Daoy (cell line): ENCODE measurements at places on chromosomes 5 and 9.

DNA sequence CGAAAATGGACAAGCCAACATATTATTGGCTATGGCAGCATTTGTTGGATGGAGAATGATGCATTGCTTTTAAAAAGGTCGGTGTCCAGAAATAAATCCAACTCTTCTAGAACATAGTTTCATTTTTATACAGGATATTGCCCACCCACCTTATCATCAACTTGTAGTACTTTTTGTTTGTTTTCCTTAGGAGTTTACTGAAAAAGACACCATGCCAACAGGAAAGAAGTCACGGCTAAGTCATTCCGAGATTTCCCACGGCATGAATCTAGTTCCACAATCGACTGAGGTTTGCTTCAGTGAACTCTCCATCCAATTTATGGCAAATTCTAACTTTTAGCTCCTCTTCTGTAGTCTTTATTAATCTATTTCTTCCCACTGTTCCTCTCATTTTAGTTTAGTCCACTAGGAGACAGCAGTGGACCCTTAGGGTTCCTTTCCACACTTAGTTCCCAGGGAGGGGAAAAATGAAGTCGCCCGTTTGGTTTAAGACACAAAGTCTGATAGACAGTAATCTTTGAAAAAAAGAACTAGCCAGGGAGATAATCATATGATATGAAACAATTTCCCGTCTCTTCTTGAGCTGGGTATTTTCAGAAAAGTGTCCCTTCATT, 237.5 kb downstream of the AP3B1 start:
- no peak for DNase-seq

DNA sequence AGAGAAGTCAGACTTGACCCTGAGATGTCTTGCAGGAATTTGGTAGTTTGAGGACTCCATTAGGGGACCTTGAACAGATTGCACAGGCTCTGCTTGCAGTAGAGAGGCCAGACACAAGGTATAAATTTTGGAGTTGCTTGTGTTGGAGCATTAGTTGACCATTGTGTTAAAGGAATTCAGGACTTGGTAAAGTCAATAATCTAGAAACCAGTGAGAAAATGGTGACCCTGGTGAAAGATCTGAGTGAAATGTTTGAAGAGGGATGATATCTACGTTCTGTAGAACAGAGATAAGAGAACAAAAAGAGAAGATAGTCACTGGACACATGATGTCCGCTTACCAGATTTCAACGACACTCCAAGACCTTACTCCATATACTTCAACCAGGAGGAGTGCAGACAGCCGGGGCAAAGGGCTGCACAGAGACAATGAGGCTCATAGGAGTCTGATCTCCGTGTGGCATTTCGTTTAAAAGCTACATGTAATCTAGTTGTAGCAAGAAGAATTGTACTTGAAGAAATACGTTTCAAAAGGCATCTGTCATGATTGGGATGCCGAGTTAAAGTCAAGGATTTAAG, 13.2 kb downstream of the DNAJC25 start:
- no peak for DNase-seq

DNA sequence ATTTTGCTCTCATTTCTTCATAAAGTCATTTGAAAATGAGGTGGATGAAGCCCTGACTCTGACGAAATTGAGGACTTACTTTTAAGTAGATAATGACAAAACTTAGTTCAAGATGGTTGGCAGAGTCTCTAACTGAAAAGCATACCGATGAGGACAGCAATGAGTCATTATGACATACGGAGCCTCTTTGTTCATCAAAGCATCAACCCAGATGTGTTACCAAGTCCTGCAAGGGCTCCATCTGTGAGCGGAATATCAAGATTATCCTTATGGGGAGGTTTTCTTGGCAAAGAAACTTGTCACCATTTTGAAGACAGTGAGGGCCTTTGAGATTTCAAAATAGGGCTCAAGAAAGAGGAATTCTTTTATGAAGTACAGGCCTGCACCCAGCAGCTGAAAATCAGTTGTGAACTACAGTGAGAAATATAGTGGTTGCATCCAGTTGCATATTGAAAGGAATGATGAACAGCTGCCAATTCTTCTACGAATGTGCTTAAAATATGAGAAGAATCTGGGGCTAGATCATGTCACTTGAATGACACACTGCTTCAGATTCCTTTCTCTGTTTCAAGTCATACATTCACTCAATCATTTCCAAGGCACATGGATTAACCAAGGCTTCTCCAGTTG, 86.6 kb upstream of the SLC24A2 start:
- DNase-seq = no peak

DNA sequence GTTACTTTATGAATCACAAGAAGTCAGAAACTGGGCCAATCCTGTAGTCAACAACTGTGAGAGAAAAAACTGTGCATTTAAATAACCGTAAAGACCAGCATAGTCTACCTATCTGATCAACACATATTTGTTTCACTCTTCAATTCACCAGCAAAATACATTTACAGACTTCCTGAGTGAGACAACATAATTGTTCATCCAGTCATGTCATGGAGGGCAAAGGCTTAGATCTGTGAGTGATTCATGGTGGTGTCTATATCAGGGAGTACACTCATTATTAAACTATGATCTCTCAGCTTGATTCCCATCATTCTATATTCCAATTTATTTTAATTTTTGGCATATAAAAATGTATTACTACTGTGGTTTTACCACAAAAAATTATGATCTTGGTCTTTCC, 694.6 kb downstream of the DNAH5 start:
- peak; percentile 17 for DNase-seq

DNA sequence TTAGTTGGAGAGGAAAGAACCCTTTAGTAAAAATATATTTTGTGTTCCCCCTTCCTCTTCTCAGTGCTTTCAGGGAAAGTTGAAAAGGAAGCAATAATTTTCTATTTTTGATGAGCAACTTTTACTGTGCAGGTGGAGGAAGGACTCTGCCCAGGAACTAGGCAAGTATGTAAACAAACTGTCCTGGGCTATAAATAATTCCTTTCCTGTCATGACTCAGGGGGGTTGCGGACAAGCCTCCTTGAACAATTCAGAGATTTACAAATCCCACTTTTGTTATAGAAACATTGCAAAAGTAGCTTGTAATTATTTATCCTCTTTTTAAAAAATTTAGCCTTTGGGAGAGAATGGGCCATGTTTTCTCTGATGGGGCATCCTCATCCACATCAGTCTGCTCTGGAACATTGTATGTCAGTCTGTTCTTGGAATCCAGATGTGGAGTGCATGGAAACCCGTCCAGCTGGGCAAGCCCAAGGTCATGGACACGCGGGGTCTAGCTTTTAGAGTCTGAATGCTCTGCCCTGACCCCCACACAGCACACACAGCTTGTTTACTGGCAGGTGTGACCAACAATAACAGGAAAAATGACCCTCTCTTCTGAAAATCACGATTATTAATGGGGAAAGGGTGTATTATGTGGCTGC, 127.6 kb downstream of the GADD45G start:
- DNase-seq = no peak

GRCh38 chr9:105355781-105356180, 92.1 kb upstream of the FSD1L start:
- peak; percentile 19 for DNase-seq

DNA sequence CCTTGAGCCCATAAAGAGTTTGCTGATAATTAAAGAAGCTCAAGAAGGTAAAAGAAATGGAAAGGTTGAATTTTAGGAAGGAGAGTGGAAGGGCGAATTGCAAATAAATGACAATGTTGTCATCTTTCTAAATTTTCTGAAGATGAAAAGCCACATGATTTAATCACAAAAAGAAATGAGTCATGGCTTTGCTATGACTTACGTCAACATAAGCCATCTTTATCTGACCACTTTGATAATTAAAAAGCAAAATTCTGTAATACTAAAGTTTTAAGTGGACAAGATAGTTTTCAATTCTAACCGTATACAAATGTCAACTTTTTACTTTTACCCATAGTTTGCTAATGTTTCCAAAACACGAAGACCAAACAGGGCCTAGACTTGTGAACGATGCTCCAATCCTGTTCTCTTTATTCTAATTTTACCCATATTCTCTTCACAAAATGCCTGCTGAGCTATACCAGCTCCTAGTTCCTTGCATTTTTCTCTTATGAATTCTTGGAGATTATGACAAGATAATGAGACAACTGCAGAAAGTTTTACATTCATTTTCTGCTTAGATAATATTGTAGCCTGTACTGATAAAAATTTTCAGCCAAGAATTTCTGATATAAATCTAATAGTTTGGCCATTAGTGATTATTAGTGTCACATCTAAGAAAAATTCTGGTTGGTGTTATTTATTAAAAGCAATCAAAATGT, 21.8 kb upstream of the PRUNE2 start:
- DNase-seq = peak; percentile 32

DNA sequence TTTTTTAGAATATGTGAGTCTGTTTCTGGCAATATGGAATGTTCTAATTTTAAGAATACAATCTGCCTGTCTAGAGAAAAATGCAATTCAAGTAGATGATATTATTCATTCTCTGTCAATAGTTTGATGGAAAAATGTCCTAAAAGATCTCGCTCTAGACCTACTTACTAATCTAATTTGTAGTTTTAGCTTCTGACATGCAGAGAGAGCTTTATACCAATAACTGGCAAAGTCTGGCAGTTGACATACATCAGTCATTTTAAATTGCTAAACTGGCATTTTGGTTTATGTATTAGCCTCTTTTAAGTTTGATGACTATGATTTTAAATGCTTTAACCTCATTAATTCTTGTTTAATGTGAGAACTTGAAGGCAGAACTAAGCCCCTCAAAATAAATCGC, 355.0 kb upstream of the CDH10 start:
- DNase-seq = no peak

GRCh38 chr5:31161781-31162181, 31.7 kb upstream of the CDH6 start:
- DNase-seq = no peak

DNA sequence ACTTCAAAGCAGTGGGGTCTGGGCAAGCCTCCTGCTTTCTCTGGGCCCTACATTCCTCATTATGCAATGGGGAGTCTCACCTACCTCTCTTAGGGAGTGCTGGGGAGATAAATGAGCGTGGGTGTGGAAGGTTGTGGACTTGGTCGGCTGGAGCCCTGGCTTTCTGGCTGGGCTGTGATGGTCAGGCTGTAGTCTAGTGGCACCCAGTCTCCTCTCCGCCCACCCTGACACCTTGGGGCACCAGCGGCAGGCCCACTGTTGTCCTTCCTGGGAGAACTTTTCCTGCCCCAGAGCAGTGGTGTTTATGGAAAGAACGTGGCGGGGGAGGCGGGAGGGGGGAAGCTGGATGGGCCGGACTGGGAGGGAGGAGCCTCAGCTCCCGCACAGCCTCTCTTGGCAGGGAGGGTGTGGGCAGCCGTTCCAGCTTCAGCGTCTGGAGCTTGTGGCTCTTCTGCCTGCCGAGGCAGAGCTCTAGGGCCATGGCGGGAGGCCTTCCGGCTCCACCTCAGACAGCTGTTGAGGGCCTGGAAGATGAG, 4.1 kb downstream of the PTGS1 start:
- peak; percentile 46 for DNase-seq

GRCh38 chr9:33161011-33161588, 6.0 kb downstream of the B4GALT1 start:
- DNase-seq = peak; percentile 99
